Vagina (tissue), 2 donors: ENCODE measurements at places on chromosomes 6 and 20.

- no peak for DNase-seq
These were observed 399.7 kb upstream of the ADGRB3 start for GRCh38 chr6:68235326-68235784.

GRCh38 chr20:32205843-32206759 is 1.4 kb downstream of the PLAGL2 start:
- DNase-seq, result no peak

DNA sequence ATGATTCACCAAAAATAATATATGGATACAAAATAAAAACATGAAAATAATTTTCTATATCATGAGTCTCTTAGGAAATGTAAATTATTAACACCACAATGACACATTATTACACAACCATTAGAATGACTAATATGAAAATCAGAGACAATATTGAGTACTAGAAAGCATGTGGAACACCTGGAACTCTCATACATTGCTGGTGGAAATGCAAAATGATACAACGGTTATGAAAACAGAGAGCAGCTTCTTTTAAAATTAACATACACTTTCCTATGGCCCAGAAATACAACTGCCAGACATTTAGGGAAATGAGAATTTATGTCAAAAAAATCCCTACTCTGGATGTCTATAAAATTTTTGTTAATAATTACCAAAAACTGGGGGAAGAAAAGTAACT is 853.3 kb upstream of the MAN1A1 start:
- no peak for DNase-seq

DNA sequence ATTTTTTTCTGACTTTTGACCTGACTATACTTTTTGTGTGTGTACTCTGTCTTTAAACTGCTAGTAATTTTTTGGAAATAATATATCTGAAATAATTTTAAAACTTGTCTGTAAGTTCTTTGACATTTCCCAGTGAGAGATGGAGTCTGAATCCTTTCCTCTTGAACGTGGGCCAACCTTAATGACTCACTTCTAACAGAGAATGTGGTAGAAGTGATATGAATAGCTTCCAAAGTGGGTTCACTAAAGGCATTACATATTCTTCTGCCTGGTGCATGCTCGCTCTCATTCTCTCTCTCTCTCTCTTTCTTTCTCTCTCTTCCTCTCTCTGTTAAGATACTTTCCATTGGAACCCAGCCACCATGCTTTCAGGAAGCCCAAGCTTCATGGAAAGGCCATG is 108.7 kb upstream of the FERMT1 start:
- DNase-seq, result no peak

- no peak for DNase-seq
These were observed 136.3 kb downstream of the CD109 start for GRCh38 chr6:73832313-73832712.

- no peak for DNase-seq
These were observed 1.6 kb upstream of the CD93 start for GRCh38 chr20:23087587-23088251.

DNA sequence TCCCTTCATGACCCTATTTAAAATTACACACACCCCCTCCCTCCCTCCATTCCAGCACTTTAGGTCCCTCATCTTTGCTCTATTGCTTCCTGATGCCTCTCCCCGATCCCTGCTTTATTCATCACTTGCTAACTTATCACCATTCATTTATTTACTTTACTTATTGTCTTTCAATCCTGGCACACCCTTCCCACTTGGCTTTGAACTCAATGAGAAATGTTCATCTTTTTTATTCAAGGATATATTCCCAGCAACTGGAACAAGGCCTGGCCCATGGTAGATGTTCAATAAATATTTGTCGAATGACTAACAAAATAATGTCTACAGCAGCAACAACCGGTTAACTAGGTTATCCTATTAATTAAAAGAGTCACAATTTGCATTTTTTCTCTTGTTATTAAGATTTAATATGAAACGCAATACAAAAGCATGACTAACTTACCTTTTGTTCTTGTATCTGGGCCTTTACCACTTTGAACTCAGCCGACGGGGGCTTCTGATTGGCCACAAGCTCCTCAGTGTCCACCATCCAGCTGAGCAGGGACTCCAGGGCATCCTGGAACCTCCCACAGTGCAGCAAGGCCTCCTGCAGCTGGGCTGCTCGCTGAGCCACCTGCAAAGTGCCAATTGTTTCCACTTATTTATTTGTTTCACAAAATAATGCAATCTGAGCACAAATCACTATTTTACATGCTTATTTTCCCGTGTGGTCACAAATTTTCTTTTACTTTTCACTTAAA is 107.8 kb downstream of the DST start:
- DNase-seq, result no peak

DNA sequence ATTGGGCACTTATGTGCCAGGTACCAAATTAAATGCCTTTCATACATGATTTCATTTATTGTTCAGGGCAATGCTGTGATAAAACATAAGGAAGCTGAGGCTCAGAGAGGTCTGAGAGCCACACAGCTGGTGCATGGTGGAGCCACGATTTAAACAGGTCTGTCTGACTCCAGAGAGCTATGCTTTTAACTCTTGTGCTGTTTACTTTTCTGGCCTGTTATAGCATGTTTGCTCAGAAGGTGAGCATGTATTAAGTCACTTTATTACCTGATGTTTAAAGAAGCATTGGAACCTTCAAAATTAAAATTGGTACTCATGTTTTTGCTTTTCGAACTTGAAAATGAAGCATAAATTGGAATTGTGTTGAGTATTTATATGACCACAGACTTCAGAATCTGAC is 26.8 kb downstream of the MCM8 start:
- no peak for DNase-seq

DNA sequence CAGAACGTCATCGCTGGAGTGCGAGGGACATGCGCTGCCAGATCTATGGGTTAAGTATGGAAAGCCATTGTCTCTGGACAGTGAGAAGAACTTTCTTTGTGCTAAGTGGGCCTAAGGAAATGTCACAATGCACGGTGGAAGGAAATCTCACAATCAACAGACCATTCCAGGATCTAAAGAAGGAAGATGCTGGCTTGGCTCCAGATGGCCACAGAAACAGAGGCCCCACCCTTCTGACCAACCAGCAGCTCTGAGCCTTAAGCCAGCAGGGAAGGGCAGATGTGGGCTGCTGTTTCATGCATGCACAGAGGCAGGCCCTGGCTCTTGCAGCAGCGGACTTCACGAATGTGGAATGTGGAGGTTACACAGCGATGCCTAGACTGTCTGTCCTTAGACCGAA is 156.3 kb downstream of the SOBP start:
- DNase-seq, result peak; percentile 87

DNA sequence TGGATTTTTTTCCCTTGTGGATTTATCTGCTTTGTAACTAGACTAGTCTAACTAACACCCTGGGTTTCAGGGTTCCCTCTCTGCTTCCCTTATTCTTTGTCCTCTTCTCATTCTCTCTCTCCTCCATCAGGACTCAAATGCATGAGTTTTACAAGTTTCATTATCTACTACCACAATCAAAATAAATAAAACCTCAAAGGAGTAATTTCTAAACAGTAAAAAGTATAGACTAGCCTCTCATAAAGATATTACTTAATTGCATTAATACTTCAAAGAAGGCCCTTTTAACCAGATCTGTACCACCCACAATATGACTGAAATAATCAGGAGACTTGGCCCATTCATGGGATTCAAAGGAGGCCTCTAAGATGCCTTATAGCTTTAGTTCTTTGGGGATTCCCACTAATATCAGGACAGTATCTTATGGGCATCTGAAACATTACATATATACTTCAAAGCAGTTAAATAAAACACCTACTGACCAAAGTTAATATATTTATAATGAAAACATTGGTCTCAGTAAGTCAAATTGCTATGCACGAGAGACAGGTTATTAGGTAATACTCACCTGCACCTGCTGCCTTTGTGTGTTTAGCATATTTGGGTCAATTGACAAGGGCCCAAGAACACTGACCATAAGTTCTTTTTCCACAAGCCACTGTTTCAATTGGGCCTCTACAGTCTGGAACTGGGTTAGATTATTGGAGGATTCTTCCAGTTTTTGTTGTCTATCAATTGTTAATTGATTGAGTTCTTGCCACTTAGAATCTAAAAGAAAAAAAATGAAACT is 85.7 kb downstream of the DST start:
- no peak for DNase-seq

DNA sequence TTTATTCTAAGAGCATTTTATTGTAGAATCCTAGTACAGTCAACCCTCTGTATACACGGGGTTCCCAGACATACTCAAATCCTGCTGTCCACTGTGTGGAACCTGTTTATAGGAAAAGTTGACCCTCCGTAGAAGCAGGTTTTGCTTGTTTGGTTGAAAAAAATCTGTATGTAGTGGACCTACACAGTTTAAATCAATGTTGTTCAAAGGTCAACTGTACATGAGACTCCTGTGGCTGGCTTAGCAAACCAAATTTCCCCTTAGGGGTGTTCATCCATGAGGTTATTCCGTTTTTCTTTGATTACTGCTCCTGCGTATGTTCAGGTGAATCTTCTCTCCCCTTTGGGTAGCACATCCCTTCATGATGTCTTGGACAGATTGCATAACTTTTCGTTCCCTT is 387.0 kb upstream of the ZFP64 start:
- DNase-seq, result no peak

- no peak for DNase-seq
These were observed 83.4 kb downstream of the CDK19 start for GRCh38 chr6:110731898-110732297.

- no peak for DNase-seq
These were observed 237.0 kb downstream of the BCKDHB start for GRCh38 chr6:80343511-80343910.

GRCh38 chr20:36090223-36090622 is 64.3 kb upstream of the EPB41L1 start:
- no peak for DNase-seq

GRCh38 chr6:115544765-115545671 is 515.7 kb downstream of the FRK start:
- DNase-seq, result no peak

- no peak for DNase-seq
These were observed 85.2 kb downstream of the PRSS35 start for GRCh38 chr6:83597511-83597910.

DNA sequence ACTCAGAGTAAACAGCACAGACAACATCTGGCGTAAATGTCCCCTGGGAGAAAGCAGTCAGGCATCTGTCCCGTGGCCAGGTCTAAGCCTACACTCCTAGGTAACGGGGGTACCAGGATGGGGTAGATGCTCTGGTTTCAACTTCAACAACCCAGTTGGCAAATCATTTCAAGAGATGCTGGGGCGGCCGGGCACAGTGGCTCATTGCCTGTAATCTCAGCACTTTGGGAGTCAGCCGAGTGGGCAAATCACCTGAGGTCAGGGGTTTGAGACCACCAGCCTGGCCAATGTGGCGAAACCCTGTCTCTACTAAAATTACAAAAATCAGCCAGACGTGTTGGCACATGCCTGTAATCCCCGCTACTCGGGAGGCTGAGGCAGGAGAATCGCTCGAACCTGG is 12.3 kb downstream of the PREX1 start:
- no peak for DNase-seq

GRCh38 chr6:26555505-26556262 is 17.5 kb downstream of the HMGN4 start:
- DNase-seq, result no peak

- DNase-seq, result no peak
These were observed 157.8 kb upstream of the TENT5A start for GRCh38 chr6:81909981-81910900.

- no peak for DNase-seq
These were observed 92.7 kb downstream of the TRERF1 start for GRCh38 chr6:42359021-42359420.

GRCh38 chr6:138691595-138692057 is 81.9 kb upstream of the CCDC28A start:
- DNase-seq, result no peak

- peak; percentile 72 for DNase-seq
These were observed 32.5 kb upstream of the UNC93A start for GRCh38 chr6:167258646-167259045.

GRCh38 chr20:24810676-24811407 is 138.2 kb upstream of the CST7 start:
- DNase-seq, result no peak

GRCh38 chr20:59006864-59007664 is at the start of gene CTSZ:
Gene CTSZ, minus strand, starts transcription at chr20:59007254. Its CDS starts 126 bp downstream, at chr20:59007128.
- DNase-seq, result no peak

- no peak for DNase-seq
These were observed 41.9 kb upstream of the SDHAF4 start for GRCh38 chr6:70524721-70525286.

DNA sequence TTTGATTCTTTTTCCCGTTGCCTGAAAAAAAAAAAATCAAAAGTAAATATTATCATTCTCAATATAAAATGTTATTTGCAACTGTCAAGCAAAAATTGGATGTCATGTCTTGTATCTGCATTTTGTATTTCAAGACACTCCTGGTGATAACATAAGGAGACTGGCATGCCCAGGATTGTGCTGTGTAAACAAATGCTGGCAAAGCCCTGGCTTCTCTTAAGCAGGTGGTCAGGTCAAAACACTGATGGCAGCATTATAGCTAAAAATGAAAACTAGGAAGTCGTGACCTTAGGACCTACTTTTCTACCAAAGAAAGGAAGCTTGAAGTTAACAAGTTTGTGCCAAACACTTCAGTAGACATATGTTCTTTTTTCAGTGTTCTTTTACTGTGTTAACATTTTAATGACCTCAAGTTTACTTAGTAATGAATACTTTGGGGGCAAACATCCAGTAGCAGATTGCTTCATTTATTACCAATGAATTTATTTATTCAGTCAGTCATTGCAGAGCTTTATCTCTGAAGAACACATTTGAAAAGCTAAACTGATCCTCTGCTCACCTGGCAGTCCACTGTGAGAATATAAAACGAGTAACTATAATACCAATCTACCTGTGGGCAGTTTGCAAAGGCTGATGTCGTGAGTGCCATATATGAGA is 243.1 kb upstream of the FLRT3 start:
- DNase-seq, result no peak

GRCh38 chr6:139479433-139480222 is 105.2 kb upstream of the CITED2 start:
- DNase-seq, result no peak

GRCh38 chr20:8646716-8647115 is 422.2 kb upstream of the PLCB4 start:
- DNase-seq, result no peak

- no peak for DNase-seq
These were observed 19.9 kb downstream of the GLYATL3 start for GRCh38 chr6:49519660-49520059.

GRCh38 chr20:4896971-4897497 is 104.3 kb downstream of the SLC23A2 start:
- peak; percentile 54 for DNase-seq
